ENCODE measurements at places on chromosomes 13 and 19. TPM values are rescaled to one million over a fixed set of nuclear protein-coding genes. Genes with fewer than 3 reads are reported as not detected.

The HIF3A gene
- total RNA-seq, result 30.0 TPM

The NCAN gene
- not detected for total RNA-seq

The ECSIT gene
- total RNA-seq, result 65.5 TPM

The RDH8 gene
- total RNA-seq, result not detected

The ZNF561 gene
- 45.6 TPM for total RNA-seq

DNA sequence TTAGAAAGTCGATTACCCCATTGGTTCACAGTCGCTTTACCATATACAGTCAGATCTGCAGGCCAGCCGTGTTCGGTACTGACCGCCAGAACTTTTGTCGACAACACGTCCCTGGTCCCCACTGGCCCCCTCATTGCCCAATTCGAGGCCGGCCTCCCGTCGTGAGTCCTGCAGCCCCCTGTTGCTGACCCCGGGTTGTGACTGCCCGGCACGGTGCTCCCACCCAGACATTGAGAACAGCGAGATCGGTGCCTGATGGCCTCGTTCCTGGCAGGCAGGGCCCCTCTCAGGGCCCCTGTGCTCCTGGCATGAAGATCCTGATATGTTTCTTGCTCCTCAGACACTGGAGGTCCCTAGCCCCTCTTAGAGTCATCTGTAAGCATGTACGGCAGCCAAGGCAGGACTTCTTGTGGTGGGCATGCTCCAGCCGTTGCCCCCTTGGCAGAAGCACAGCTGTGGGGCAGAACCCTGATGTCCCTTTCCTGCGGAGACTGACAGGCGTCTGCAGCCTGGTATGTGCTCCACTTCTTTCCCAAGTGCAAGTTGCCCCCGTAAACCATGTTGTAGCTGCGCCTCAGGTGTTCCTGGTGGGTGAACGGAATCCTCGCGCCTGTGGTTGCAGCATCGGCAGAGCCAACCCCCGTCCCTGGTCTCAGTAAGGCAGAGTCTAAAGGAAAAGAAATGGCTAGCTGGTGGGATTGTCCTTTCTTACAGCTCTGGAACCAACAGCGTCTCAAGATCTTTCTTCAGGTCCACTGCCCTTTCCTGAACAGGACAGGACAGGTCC lies 123.2 kb upstream of the SPACA7 start:
- DNase-seq, result peak; percentile 63

- DNase-seq, result no peak
Measured at GRCh38 chr19:35027851-35028599, 2.2 kb upstream of the SCN1B start.

DNA sequence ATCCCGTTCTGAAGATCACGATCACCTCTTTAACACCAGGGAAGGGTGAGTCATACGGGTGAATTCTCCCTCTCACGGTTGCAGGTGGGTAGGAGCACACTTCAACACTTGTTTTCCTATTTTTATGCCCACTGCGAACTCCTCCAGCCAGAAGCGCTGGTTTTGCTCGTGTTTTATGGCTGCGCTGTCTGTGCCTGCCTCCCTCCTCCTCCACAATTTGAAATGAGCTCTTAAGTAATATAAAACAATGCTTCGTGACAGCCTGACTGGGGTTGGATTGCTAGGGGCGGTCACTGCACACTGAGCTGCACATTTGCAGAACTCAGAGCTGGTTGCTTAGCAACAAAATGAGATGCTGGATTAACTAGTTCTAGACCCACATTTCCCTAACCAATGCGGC lies 12.9 kb downstream of the CCDC70 start:
- DNase-seq, result no peak

DNA sequence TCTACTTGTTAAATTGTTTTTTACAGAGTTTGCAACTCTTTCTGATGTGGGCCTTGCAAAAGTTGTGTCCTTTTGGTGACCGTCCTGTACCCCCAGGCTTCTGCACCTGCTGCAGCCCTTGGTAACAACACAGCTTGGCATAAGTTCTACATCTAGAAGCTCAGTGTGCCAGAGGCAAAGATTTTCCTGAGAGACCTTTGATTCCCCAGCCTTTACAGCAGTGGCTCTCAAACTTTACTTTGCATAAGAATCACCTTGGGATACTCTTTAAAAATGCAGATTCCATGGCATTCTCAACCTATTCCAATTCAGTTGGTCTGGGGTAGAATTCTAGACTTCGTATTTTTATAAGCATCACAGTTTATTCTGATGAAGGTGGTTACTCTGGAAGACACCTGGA lies 260.9 kb downstream of the DCT start:
- no peak for DNase-seq

GRCh38 chr13:40518481-40518882 lies 148.0 kb downstream of the FOXO1 start:
- no peak for DNase-seq

GRCh38 chr13:110232756-110233155 lies 74.2 kb downstream of the COL4A1 start:
- DNase-seq, result no peak
